ENCODE measurements at places on chromosomes 3 and 15.
A peak's percentile ranks its signal among the peaks of the same experiment; 100 is the strongest.

- peak; percentile 97 for DNase-seq
Measured at GRCh38 chr3:197031315-197032285, 2.0 kb upstream of the MELTF start.

DNA sequence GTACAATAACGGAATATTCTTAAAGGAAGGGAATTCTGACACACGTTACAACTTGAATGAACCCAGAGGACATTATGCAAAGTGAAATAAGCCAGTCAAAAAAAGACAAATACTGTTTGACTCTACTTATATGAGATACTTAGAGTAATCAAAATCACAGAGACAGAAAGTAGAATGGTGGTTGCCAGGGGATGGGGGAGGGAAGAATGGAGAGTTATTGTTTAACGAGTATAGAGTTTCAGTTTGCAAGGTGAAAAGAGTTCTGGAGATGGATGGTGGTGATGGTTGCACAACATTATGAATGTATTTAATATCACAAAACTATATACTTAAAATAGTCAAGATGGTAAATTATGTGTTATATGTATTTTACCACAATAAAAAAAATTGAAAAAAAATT, 112.9 kb upstream of the ARHGEF3 start:
- no peak for DNase-seq

GRCh38 chr3:112653881-112654300, 12.9 kb upstream of the CCDC80 start:
- no peak for DNase-seq

GRCh38 chr15:41647262-41647661, 12.9 kb upstream of the MGA start:
- DNase-seq, result no peak

- no peak for DNase-seq
Measured at GRCh38 chr3:13174011-13174802, 101.0 kb upstream of the IQSEC1 start.
